ENCODE measurements at places on chromosomes 2 and 18.

- no peak for DNase-seq
Measured at GRCh38 chr2:240213476-240214421, 73.3 kb upstream of the OTOS start.

GRCh38 chr2:205361272-205361671 lies 321.0 kb upstream of the NRP2 start:
- DNase-seq = no peak

DNA sequence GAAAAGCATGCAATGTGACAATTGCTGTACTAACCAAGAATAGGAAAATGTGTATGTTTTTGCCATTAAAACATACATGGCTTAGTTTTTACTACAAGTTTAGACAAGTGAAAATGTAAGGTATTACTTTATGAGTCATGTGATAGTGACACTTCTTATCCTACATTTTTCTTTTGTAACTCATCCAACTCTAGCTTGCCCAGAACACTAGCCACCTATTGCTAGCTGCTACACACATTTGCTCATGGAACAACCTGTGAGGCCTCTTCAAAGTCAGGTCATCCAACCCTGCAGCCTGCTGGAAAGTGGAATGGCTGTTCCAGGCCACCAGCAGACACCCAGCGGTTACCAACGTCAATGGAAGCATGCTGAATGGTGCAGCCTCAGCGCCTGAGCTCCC lies 1043.9 kb downstream of the TMEM182 start:
- DNase-seq = no peak

GRCh38 chr2:204201507-204201906 lies 264.9 kb downstream of the ICOS start:
- DNase-seq = no peak

DNA sequence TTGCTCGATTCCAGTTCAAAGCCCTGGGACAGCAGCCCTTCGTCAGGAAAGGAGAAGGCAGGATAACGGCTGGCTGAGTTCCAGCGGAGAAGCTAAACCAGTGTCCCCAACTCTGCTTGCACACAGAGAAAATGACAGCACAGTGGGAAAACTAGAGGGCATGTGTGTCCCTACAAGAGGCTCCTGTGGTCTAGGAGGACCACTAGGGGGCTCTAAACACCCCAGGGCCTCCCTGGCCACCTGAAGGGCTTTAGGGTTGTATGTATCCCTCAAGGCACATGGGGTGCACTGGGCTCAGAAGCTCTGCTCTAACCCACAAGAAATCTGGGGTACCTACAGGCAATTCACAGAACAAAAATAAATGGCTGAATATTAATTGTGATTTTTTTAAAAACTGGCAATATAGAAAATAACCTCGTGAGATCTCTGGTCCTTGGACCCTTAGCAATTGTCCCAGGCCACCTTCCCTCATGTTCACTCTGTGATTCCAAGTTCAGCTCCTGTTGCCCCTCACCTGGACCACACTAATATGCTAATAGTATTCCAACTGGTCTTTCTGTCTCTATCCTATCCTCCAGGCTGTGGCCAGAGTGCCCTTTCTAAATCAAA lies 17.5 kb downstream of the STAT1 start:
- DNase-seq = no peak

DNA sequence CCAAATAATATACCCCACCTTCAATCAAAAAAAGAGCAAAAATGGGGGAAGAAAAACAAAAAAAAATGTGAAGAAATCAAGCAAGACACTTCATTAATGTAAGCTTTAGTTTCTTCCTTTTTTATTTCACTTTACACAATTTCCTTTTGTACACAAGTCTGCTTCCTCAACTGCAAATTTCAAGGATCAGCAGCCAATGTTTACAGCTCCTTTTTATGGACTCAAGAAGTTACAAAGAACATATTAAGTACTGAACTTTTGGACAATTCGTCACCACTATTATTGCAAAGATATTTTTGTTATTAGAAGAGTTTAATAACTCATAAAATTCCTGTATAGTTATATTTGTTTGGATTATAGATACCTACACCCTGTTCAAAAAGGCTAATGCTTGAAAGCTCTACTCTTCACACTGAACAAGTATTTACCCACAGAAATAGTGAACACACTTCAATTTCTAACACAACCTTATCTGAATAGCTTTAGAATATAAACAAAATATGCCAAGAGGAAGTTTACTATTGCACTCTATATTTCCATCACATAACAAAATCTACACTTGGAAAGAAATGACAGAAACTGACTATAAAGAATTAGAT lies 658.7 kb upstream of the CNTNAP5 start:
- DNase-seq = no peak

- DNase-seq = peak; percentile 75
Measured at GRCh38 chr18:23131693-23132319, 3.5 kb upstream of the CABLES1 start.

- no peak for DNase-seq
Measured at GRCh38 chr2:240298117-240298790, 137.2 kb upstream of the GPC1 start.

DNA sequence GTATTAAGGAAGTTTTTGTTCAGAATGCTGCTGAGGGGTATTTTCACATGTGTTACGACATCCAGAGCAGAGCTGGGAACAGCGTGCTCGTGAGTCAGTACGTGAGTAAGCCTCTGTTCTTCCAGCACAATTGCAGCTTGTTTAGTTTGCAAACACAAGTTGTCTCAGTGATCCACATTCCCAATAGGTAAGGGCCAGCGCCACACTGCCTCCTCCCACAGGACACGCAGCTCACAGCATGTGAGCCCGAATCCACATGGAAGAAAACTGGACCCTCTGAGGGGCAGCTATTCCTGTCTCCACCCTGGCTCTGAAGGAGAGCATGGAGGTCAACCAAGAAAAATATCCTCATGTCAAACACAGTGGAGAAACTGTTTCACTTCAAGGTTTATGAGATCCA lies 173.9 kb upstream of the PID1 start:
- no peak for DNase-seq

DNA sequence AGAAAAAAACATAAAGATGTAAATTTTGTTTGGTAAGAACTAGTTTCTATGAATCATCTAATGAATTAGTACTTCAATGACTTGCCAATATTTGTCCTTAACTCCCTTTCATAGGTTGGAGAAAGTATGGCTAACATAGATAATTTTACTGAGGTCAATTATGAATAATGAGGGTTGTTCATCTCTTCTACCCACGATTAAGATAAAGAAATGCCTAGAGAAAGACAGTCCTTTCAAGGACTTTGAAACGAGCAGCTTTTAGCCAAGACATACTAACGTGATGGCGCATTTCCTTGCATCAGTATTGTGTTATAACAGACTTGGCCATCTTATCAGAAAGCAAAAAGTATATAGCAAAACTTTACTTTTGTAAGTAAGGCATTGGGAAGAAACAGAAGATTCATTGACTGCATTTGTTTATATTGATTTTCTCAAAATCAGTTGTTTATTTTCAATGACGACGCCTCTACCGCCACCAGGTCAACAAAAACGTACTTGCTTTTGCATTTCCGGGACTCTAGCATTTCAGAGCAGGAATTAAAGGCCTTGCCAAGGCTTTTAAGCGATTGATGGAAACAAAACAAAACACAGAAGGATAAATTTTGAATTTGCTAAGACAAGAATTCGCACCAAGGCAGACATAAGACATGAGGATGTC lies 961 bp downstream of the RBM43 start:
- no peak for DNase-seq

DNA sequence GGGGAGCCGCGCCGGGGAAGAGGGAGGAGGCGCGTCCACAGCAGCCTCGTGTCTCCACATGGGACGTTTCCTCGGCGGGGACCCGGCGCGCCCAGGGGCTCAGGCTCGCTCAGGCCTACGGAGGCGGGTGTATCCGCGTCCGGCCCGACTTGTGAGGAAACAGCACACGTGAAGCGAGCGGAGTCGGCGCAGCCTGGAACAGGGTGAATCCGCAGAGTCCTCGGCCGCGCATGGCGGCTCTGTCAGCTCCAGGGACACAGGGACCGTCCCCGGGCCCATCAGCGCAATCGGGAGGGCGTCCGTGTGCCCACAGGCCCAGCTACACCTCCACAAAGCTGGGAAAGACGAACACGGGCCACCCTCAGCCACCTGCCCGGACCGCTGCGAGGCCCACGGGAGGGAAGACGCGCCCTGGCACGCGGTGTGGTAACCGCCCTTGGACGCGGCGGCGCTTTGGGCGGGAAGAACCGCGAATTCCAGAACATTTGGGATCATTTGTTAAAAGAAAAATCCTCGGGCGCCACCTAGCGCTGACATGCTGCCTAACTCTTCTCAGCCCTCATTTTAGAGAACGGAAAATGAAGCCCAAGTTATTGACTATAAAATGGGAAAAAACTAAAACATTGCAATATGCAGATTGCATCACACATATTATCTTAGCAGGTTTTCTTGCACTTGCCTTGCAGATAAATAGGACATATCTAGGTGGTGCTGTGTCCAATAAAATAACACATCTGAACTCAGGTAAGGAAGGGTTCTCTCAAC lies 40.4 kb downstream of the TMEM18 start:
- DNase-seq = peak; percentile 70

- no peak for DNase-seq
Measured at GRCh38 chr2:171185941-171186340, 25.2 kb upstream of the TLK1 start.

DNA sequence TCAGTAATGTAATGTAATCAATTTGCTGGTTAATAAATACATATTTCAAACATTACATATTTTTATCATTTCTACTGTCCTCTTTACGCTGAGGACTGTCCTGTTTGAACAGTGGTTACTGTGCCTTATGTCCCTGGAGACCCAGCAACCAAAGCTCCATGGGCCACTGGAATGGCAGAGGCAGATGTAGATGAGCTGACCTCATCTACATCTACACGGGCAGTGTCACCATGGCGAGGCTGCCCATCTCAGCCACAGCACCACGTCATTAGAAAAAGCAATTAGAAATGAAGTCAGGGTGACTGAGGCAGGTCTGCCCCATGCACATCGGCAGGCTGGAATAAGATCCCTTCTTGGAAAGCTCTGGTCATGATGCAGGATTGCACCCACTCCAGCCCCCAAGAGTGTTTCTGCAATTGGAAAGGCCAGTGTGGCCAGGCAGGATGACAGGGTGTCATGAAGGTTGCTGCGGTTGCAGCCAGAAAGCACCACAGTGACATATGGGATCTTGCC lies 237.5 kb downstream of the NDUFA10 start:
- no peak for DNase-seq

DNA sequence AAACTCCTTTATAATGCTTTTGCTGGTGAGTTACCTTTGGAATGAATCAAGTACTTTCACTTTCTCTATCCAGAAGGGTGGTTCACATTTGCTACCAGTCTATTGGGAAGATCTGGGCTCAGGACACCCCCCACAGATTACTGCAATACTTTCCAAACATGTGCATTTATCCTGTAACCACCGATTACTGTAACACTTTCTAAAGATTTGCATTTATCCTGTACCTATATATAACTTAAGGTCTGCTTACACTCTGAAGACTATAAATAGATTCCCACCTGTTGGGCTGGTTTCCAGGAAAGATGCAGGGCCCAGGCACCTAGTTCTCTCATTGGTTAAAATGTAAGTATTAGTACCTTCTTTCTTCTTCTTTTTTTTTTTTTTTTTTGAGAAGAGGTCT lies 113.0 kb upstream of the NEDD4L start:
- DNase-seq = no peak

DNA sequence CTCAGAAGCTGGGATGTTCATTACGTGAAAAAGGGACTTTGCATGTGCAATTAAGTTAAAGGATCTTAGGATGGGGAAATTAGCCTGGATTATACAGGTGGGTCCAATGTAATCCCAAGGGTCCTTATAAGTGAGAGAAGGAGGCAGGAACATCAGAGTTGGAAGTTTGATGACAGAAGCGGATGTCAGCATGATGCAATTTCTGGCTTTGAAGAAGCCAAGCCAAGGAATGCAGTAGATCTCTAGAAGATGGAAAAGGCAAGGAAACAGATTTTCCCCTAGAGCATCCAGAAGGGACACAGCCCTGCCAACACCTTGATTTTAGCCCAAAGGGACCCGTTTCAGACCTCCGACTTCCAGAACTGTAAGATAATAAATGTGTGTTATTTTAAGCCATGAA lies 136.4 kb downstream of the LNPK start:
- DNase-seq = no peak

DNA sequence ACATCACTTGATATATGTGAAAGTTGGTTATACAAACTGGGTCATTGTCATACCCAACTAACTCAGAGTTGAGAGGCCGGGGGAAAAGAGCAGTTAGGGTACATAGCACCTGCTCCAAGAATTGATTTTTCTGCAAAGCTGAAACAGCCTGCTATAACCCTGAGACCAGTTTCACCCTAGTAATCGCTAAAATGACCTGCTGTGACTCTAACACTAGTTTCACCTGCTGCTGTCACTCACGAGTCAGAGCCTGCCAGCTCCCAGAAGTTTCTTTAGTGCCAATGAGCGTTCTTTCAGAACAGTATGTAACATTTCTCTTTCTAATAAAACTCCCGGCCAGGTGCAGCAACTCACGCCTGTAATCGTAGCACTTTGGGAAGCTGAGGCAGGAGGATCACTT lies 28.0 kb downstream of the SRSF7 start:
- no peak for DNase-seq

DNA sequence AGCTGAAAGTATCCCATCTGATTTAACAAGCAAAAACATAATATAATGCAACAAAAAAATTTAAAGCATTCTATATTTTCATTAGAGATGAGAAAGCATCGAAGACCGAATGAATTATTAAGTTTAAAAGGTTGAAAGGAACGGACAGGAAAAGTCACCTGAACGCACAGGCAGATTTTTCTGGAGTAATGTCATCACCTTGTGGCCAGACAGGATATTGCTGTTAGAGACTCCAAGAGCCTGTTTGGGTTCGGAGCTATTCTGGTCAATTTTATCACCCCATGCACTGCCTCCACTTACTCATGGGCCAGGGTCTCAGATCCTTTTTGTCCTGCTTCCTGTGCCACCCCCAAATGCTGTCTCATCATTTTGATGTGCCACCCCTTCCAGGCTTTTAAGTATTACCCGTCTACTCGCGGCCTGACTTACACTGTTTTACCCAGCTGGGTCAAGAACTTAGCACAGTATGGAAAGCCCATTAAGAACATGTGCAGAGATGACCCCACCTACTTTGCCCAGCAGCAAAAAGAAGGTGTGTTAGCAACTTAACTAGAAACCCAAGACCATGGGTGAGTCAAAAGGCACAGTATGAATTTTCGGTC lies 27.3 kb downstream of the GKN2 start:
- peak; percentile 45 for DNase-seq

DNA sequence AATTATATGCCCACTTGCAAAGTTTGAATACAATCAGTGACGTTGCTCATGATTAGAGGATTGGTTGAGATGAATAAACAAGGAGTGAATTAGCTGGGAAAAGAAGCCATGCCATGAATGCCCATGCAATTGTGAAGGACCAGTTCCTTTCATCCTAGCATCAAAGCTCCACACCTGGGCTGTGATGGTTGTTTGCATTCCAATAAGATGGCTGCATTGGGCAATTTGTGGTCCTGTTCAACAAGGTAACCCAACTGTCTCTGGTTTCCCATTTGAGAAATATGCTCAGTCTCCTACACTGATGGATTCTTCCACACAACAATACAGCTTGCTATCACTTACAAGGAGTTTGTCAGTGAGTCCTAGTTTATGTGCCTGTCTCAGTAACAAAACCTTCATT lies 550.2 kb downstream of the STK39 start:
- DNase-seq = no peak

- no peak for DNase-seq
Measured at GRCh38 chr2:9163306-9164111, 43.1 kb upstream of the ASAP2 start.

Measured in neural crest cell (in vitro differentiated cells).